Sciatic nerve (tissue), 2 donors: ENCODE measurements at places on chromosomes 6 and 20. TPM values are rescaled to one million over a fixed set of nuclear protein-coding genes. Genes with fewer than 3 reads are reported as not detected.

- DNase-seq: no peak
Observed at GRCh38 chr6:12718015-12718414, 1.4 kb downstream of the PHACTR1 start.

GRCh38 chr6:134683783-134684422 is 266.0 kb downstream of the ALDH8A1 start:
- no peak for DNase-seq

GRCh38 chr6:149230712-149231460 is 86.6 kb upstream of the TAB2 start:
- no peak for DNase-seq

DNA sequence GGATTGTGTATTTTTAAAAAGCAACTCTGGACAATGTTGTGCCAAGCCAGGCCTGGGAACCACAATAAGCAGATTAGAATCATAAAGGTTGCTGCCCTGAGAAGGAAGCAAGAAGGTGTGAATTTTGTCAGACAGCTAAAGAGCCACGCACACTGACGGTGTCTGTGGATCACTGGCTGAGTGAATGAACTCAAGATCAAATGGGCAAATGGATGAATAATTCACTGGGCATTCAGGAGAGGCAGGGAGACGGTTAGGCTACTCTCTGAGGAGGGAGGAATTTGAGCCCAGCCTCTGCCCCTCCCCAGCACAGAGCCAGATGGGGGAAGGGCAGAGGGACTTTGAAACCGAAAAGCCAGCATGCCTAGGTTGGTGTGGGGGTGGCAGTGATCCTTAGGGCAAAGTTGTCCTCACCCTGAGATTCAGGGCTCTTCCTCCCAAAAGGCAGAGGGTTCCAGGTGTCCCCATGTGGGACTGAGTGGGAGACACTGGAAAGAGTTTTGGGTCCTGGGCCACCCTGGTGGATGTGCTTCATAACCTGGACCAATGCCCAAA is 19.5 kb upstream of the SLC22A7 start:
- no peak for DNase-seq

DNA sequence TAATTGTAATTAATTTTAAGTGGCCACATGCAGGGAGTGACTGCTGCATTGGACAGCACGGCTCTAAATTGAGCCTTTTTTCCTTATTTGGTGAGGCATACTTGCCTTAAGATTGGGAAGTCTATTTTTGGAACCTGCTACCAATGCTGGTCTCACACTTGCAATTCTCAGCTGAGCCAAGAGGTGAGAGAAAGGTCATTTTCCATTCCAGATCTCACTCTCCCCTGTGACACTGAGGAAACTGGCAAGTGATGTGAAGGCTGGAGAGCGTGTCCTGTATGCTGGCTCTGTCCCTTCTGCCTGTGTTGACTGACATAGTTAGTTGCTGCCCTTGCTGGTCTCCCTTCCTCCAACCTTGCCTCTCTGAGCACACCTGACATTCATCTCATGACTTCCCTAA is 735 bp upstream of the MOG start:
- DNase-seq: no peak

SSTR4 gene
- not detected for total RNA-seq

- no peak for DNase-seq
Observed at GRCh38 chr20:5974531-5974930, 24.1 kb downstream of the MCM8 start.

GRCh38 chr6:41355952-41356351 is 20.5 kb downstream of the NCR2 start:
- DNase-seq: no peak

GRCh38 chr6:61679625-61680024 is 606.4 kb downstream of the KHDRBS2 start:
- no peak for DNase-seq

DNA sequence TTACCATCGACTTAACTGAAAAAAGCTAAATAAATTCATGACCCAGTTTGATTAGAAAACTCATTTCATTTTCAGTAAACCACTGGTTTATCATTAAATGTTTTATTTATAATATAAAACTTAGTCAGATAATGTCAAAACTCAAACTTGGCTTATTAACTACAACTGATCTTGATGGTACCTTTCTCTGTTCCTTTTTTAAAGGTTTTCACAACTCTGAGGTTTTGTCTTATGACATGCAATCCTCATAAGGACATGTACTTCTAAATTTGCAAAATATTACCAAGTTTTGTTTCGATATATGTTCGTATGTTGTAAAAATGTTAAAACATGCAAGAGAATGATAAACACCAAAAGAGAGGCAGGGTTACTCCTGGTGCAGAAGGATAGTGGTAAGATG is 82.5 kb upstream of the PDE10A start:
- DNase-seq: no peak

GRCh38 chr6:87660226-87660911 is 41.7 kb downstream of the AKIRIN2 start:
- DNase-seq: no peak

F13A1 gene
- 231 TPM for total RNA-seq

LINC00237 gene
- not detected for total RNA-seq

DNA sequence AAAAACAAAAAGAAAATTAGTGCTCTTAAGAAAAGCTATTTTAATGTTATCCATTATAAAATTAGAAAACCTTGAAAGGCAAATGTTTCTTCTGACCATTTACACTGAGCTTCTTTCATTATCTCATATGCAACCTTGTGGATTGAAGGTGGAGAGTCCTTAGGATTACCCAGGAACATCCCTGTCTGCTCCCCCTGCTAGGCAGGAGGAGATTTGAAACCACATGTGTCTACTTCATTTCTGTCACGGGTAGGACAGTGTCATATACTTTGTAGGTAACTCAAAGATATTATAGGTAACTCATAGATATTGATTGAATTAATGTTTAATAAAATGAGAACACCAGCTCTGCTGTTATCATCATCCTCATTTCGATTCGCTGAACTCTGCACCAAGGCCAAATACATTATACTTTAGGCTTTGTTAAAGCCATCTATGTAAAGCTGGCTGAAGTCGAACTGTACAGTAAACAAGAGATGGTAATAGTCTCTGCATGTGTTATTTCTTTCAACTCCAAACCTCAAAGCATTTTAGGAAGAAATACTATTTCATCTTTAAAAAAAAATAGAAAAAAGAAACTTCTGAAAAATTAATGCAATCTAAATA is 49.5 kb downstream of the HDAC2 start:
- no peak for DNase-seq

GRCh38 chr6:81401970-81402690 is 350.4 kb downstream of the TENT5A start:
- DNase-seq: no peak

DNA sequence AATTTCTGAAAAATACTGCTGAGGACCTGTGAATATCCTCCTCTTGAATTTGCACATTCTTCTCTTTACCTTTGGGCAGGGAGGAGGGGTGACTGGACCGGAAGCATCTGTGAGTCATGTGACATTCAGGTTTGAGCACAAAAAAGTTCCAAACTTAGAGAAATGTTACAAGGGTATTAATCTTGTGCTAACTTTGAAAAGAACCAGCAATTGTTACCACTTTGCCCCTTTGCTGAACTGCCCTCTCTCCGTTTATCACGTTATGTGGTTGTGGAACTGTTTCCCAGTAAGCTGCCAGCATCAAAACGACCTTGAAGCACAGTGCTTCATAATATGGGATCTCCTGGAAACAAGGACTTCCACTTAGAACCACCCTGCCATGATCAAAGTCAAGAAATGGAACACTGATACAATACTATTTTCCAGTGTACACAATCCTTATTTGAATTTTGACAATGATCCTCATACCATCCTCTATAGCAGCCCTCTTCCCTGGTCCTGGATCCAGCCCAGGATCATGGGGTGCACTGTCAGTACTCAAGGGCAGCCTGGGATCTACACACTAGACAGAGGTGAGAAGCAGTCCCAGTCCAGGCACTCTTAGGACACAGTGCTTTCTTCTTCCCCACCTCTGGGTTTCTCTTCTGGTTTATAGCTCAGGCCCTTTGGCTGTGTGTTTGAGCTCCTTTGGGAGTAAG is 2.3 kb upstream of the TUBB1 start:
- DNase-seq: no peak

HMGCLL1 gene
- total RNA-seq: 3.8 TPM
